ENCODE measurements at places on chromosomes 11 and 22. TPM values are rescaled to one million over a fixed set of nuclear protein-coding genes. Genes with fewer than 3 reads are reported as not detected.

GRCh38 chr11:120590472-120590871 is 78.9 kb downstream of the GRIK4 start:
- no peak for DNase-seq

- peak; percentile 57 for DNase-seq
Measured at GRCh38 chr11:1515082-1516060, 28.8 kb upstream of the MOB2 start.

- no peak for DNase-seq
Measured at GRCh38 chr22:35850831-35851230, 133.2 kb downstream of the APOL5 start.

DNA sequence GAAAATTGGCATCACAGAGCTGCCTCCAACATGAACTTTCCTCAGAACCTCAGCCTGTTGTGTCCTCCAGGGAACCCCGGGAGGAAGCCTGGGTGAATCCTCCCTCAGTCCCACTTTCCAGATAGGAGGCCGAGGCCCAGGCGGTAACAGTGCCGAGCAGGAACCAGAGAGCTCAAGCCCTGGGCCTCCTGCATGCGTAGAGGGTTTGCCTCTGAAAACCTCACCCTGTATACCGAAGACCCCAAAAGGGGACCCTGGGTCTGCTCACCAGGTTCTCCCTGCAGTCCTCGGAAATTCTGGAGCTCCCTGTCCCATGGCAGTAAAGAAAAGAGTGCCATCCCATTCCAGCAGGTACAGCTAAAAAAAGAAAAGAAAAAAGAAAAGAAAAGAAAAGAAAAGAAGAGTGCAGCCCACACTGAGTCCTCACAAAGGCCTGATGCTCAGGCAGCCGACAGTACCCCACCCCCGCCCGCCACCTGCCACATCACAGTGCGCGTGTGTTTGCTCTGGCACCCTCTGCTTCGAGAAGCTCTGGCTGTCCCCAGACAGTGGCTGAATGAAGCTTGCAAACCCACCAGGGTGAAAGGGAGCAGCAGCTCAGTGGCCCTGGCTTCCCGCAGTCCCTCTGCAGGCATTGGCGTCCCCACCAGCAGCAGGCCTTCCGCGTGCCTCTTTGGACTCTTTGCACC is 28.4 kb upstream of the FADD start:
- DNase-seq: no peak

GRCh38 chr22:47063606-47064005 is 301.2 kb downstream of the TBC1D22A start:
- no peak for DNase-seq

- DNase-seq: no peak
Measured at GRCh38 chr11:98829971-98830370, 190.8 kb upstream of the CNTN5 start.

Gene MYO7A
- polyA plus RNA-seq: 3.7 TPM

DNA sequence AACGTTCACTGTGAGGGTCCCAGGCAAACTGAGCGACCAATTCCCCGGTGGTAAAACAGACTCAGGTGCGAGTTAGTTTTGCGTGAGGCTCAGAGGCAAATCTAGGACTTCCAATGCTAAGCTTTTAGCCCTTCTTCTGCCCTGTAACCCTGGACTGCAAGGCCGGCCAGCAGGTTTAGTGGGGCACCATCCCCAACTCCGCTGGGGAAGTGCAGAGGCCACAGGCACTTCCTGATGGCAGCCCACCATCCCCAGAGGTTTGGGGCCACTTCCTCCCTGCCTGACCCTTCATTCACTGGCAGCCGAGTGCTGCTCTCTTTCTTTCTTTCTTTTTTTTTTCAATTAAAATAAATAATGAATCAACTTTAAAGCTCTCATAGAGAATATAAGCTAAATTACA is 124.6 kb upstream of the B3GAT1 start:
- DNase-seq: no peak

- DNase-seq: no peak
Measured at GRCh38 chr11:79485694-79486093, 44.9 kb upstream of the TENM4 start.

DNA sequence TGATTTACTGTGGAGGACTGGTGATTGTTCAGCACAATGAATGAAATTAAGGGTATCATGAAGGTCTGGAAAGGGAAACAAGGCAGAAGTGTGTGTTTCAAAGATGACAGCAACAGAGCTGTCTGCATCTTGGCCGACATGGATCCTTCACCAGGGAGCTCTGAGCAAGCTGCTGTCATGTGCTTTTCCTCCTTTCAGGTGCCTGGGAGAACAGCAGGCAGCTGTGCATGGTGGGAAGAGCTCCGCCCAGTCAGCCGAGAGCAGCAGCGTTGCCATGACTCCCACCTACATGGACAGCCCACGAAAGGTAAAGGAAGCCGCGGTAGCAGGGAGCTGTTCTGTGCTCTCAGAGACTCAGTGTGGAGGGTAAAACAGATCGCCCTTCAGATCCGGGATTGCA is 87.1 kb upstream of the YWHAH start:
- peak; percentile 65 for DNase-seq

DNA sequence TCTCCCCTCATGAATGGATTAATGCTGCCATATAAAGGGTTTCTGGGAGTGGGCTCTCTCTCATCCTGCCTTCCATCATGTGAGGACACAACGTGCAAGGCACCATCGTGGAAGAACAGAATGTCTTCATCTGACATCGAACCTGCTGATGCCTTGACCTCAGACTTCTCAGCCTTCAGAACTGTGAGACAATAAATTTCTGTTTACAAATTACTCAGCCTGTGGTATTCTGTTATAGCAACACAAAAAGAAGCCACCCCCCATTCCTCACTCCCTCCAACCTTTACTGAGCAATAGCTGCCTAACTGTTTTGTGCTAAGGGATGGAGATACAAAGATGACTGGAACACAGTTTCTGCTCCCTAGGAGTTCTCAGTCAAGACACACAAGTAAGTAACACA is 106.1 kb upstream of the PLET1 start:
- no peak for DNase-seq

DNA sequence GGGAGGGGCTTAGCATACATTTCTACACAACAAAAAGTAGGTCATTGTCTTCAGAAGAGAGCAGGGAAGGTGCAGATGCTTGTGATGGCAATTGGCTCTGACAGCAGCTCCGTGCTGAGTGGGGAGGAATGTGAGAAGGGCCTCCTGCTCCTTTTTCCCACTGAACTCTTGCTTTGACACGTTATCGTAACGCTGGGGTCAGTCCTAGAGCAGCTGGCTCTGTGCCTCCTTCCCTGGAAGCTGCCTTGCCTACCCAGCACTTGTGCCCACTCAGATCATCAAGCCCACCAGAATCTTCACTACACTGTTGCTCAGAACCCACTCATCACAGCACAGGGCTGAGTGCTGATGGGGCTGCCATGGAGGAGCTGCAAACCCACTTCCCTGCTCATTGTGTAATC is 14.9 kb upstream of the NAV2 start:
- no peak for DNase-seq

Gene OR5L1
- not detected for polyA plus RNA-seq

DNA sequence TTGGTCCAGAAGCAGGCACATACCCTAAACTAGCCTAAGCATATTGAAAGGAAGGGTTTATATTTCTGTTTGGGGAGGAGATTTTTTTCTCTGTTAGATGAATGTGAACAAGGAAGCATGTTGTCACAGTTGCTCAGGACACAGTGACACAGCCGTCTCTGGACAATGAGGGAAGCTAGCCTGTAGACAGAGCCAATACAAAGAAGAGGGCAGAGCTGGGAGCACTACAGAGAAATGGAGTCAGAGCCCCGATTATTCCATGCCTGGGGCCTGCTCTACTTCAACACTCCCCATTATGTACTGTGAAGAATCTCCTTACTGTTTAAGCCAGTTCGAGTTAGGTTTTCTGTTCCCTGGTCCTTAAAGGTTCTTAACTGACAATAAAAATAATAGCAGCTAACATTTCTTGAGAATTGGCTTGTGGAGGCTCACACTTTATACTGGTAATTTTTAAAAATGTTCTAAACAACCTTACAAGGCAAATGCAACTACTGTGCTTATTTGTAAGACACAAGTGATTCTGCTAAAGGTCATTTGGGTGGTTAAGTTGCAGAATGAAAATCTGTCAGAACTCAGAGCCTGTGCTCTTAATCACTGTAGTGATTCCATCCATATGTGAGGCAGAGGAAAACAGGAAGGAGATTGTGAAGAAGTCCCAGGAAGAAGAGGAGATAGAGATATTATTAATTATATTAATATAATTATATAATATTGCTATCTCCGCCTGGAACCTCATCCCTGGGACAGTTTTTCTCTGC is 58.8 kb upstream of the RRAS2 start:
- no peak for DNase-seq

- no peak for DNase-seq
Measured at GRCh38 chr11:124583781-124584180, 14.0 kb downstream of the OR8A1 start.

DNA sequence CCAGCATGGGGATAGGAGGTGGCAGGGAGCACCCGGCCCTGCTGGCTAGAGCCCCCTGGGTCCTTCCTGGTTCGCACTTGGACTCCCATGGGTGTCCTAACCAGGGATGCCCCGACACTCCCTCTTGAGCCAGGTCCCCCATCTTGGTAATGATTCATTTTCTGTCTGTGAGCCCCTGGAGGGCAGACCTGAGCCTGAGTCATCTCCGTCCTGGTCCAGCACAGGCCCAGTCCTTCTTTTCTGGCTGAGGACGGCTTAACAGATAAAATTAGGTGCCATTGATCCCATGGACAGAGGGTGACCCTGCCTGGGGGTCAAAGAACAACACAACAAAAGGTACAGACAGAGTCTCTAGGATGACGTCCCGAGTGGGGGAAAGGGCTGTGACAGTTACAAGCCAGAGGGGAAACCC is 3.5 kb downstream of the RHOD start:
- no peak for DNase-seq

DNA sequence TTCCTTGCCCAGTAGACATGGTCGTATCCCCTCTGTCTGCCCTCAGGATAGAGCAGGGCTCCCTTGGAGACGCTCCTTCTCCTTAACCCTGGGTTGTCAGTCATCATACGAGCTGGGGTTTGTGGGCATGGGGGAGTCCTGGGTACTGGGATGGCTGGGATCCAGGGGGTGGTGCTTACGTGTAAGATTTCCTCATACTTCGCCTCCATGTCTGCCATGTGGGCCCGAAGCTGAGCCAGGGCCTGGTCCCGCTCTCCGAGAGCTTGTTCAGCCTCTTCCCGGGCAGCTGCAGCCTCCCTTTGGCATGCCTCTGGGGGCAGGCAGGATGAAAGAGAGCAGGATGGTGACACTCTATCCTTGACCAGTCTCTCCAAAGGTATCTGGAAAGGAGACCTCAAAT is 5.3 kb downstream of the NHERF4 start:
- no peak for DNase-seq

GRCh38 chr11:121535129-121535796 is 82.5 kb upstream of the SORL1-AS1 start:
- no peak for DNase-seq

- no peak for DNase-seq
Measured at GRCh38 chr11:27512238-27512637, 5.7 kb upstream of the LIN7C start.

Gene OR5L2
- polyA plus RNA-seq: not detected

DNA sequence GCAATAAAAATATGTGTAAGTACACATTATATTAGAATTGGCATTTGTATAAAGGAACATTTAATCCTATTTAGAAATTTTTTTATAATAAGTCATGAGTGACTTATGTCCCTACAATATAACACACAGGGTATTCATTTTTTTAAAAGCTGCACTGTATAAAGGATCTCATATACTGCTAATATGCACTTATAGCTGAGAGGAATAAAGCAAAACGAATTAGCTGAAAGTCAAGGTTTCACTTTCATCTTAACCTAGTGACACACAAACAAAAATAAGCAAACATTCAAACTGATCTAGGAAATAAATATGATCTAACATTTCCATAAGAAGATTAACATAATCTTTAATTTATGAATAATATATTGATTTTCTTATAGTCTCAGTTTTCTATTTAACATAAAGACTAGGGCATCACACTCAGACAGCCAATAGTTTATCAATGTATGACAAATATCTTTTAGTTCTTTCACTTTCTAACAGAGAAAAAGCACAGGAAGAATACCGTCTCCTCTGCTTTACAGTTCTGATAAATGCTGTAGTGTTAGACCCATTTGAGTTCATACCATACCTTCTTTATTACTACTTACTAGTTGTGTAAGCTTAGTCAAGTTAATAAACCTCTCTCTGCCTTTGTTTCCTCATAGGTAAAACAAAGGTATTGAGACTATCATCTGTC is 42.9 kb downstream of the DCDC1 start:
- DNase-seq: no peak

Gene CAPRIN1
- polyA plus RNA-seq: 317 TPM

DNA sequence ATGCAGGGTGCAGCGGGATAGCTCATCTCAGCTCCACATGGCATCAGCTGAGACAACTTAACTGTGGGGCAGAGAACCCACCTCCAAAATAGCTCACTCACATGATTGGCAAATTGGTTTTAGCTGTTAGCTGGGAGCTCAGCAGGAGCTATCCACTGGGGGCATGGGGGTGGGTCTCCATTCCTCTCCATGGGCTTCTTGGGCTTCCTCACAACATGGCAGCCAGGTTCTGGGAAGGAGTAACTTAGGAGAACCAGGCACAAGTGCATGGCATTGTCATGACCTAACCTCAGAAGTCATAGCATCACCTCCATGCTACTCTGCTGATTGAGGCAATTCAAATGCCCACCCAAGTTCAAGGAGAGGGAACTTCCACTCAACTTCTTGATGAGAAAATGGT is 85.5 kb downstream of the MN1 start:
- no peak for DNase-seq

DNA sequence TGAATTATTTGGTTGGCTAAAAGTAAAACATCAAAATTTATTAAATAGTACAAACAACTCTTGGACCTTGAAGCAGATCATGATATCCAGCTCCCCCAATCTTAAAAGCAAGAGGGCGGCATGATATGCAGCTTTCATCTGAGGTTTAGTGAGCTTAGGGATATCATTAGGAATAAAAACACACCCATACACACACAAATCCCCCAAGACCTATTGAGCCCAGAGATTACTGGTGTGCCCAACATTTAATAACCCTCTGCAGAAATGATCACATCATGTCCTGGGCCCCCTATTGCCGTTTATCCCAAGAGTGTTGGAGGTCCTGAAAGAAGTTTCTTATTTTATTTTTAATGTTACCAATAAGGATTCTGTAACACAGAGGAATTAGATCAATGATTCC is at the start of gene OR8D1:
OR8D1 (minus strand) TSS at position 101 of the 400 bp plus-strand sequence. CDS start 3,183 bp downstream, outside the sequence.
- no peak for DNase-seq

Gene CNGA4
- polyA plus RNA-seq: 1.1 TPM
